ENCODE measurements at places on chromosomes 2 and 18.

DNA sequence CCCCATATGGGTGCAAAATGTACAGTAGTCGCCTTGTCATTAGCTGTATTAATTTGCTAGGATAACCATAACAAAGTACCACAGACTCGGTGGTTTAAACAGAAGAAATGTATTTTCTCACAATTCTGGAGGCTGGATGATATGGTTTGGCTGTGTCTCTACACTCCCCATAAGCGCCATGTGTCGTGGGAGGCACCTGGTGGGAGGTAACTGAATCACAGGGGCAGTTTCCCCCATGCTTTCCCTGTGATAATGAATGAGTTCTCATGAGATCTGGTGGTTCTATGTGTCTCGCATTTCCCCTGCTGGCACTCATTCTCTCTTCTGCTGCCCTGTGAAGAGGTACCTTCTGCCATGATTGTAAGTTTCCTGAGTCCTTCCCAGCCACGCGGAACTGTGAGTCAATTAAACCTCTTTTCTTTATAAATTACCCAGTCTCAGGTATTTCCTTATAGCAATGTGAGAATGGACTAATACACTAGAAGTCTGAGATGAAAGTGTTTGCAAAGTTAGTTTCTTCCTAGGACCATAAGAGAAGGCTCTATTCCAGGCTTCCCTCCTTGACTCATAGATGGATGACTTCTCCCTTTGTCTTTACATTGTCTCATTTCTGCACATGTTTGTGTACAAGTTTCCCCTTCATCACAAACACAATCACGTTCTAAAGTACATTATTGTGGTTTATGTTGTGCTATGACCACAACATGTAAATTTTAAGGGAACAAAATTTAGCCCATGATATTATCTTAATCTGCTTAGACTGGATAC is 1442.6 kb downstream of the SUCLG1 start:
- no peak for DNase-seq

DNA sequence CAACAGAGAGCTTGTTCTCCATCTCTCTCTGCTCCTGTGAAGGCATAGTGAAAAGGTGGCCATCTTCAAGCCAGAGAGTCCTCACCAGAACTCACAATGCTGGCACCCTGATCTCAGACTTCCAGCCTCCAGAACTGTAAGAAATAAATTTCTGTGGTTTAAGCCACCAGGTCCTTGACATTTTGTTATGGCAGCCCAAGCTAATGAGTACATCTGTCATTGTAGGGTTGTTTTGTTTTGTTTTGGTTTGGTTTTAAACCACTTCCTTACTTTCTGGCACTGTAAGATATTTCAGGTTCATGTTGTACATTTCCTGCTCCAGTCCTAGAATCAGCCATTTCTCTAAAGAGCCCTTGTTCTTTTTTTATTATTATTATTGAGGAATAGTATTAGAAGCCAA is 171.2 kb downstream of the CPS1 start:
- DNase-seq: no peak

DNA sequence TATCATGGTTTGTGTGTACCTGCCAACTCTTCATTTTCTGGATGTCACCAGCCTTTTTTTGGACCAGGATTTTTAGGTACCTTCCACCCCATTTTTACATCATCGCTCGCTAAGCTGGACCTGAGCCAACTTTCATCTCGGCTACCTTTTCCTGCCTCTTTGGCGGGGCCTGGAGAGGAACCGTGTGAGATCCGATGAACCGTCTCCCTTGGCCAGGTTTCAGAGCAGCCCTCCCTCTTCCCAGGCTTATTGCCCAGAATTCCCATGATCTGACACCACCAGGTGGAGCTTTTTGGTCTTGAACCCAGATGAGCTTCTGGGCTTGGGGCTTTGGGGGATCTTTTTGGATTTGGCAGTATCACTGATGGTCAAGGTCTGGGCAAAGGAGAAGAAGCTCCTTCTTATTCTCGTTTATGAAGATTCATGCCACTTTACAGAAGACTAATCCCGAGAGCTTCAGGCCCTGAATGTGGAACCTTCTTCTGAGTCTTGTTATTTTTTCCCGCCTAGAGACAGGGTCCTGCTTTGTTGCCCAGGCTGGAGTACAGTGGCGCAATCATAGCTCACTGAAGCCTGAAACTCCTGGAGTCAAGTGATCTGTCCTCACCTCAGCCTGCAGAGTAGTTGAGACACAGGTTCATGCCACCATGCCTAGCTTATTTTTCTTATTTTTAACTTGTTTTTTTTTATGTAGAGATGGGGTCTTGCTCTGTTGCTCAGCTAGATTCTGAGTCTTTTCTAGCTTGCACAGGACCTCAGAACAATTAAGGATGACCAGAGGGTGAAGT is 50.4 kb downstream of the GATA6 start:
- DNase-seq: no peak

- DNase-seq: no peak
Observed at GRCh38 chr2:200613692-200614091, 27.9 kb downstream of the AOX1 start.

- no peak for DNase-seq
Observed at GRCh38 chr2:179837408-179837807, 24.0 kb downstream of the ZNF385B start.

GRCh38 chr2:7031547-7032245 is 114.5 kb downstream of the RNF144A start:
- DNase-seq: peak; percentile 43

- DNase-seq: no peak
Observed at GRCh38 chr18:25097569-25098056, 254.4 kb downstream of the ZNF521 start.

GRCh38 chr18:35178260-35178659 is 62.6 kb upstream of the ZNF397 start:
- DNase-seq: no peak

- DNase-seq: peak; percentile 33
Observed at GRCh38 chr2:105143467-105144151, 97.9 kb upstream of the GPR45 start.

DNA sequence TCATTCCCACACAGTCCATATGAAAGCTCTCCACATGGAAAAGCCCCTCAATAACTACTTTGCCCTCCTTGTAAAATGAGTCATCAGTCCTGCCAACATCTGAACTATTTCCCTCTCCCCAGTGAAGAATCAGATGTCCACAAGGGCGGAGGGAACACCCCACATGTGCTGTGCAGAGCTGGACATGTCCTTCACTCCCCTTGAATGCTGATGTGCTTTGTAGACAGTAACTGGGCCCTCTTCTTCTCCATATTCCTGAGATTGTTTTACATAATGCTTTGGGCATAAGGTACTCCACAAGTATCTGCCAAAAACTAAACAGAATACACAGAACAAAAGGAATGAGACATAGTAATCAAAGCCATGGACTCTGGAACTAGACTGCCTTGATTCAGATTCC is 879.4 kb downstream of the BCL11A start:
- no peak for DNase-seq

GRCh38 chr2:68217729-68218128 is 34.6 kb downstream of the PPP3R1 start:
- DNase-seq: no peak

DNA sequence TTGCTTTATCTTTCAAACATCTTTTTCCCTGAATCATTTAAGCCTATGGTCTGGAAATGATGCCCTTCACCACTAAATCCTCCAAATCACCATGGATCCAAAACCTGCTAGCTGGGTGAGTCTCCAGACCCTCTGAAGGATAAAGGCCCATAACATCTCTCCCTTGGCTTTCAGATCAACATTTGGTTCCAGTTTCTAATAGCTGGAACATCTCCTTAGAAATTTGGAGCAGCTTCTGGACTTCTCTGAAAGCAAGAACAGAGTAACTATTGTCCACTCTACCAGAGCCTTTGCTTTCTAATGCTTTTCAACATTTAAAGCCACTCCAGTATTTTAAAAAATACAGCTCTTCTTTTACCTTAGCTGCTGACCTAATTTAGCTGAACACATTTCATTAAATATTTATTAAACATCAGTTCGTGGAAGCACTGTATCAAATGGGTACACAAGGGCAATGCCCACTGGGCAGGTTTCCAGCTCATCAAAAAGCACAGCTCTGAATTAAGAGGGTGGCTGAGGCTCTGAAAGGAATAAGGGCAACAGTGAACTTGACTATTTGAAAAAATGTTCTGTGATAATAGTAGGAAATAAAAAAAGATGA is 75.3 kb downstream of the GALNT3 start:
- no peak for DNase-seq

- no peak for DNase-seq
Observed at GRCh38 chr2:13581471-13581870, 864.7 kb downstream of the TRIB2 start.

GRCh38 chr2:228987441-228988155 is 283.5 kb downstream of the PID1 start:
- DNase-seq: no peak

GRCh38 chr2:75403991-75404428 is 156.7 kb downstream of the EVA1A start:
- DNase-seq: no peak

DNA sequence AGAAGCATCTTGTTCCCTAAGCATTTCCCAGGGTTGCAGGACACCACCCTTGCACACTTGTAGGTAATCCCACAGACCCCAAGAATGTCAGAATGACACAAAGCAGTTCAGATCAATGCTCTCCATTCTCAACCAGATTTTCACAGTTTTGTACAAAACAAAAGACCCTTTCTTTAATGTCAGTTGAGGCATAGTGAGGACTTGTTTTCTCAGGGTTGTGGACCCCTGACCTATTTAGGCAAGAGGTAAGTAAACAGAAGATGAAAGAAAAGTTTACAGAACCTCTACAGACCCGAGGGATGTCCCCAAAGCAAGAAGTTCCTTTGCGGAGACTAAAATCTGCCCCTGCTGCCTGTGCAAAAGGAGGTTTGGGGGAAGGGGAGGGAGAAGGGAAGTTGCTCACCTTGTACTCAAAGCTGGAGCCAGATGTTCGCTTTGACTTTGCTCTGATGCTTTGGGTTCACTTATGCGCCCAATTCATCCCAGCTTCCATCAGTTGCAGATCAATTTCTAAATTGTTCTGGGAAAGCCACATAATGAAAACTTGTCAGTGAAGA is 635.4 kb downstream of the EPHA4 start:
- no peak for DNase-seq

GRCh38 chr2:196247114-196247975 is 76.0 kb upstream of the STK17B start:
- DNase-seq: no peak

GRCh38 chr18:58091099-58091611 is 47.1 kb downstream of the NEDD4L start:
- no peak for DNase-seq

- no peak for DNase-seq
Observed at GRCh38 chr18:48815581-48816324, 135.0 kb downstream of the SMAD7 start.

DNA sequence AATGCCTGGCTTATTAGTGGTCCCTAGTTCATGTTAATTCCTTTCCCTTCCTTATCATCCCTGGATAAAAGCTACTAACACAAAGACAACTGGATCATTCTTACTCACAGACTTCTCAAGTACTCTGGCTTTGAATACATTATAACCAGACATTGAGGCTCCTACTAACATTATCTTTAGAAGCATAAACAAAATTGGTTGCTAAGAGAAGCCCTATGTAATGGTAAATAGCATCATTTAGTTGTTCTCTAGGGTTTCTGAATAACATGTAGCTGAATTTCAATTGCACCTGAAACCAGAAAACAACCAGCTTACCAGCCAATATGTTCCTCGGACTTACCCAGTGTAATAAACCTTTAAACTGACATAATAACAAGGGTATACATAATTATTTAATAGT is 114.1 kb upstream of the NCKAP5 start:
- no peak for DNase-seq

DNA sequence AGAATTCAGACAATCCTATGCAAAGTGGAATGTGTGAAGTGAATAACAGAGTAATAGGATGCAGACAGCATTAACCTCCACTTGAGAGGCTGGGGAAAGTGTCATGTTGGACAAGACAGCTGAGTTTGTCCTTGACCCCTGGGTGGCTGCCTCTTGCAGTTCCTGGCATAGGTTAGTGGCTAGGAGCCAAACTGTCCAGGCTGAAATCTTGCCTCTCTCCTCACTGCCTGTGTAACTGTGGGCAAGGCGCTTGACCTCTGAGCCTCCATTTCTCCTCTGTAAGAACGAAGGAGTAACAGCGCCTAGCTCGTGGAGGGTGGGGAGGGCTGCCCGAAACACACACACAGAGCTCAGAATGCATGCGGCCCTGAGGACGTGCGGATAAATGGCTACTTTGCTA is 34.8 kb upstream of the LDLRAD4 start:
- no peak for DNase-seq

GRCh38 chr2:240836781-240837467 is 16.9 kb upstream of the KIF1A start:
- no peak for DNase-seq

GRCh38 chr2:12718711-12719399 is 2.1 kb downstream of the TRIB2 start:
- DNase-seq: peak; percentile 46

DNA sequence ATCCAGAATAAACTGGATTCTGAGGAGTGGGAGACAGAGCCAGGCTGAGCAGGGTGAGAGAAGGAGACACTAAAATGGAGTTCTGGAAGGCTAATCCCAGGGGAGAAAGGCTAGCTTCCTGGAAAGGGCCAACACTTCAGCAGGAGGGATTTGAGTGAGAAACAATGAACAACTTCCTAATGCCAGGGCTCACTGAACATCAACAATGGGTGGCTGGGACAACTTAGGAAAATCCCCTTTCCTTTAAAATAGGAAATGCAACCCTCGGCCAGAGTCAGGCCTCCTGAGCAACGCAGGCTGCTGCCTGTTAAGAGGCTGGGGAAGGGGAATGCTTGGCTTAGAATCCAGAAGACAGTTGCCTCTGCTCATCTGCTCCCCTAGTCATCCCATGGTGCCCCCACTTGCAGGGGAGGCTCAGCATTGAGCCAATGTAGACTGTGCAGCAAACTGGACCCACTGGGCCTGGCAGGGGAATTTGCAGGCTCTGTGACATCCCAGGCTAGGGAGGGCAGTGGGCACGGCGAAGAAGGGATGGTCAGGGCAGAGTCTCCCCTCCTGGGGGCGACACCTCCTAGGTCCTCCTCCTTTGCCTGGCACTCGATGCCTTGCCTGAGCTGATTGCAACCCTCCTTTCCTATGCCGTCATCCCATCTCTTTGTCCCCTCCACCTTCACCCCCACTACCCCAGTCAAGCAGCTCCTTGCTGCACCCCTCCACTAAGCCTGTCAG is 182.5 kb downstream of the TNS1 start:
- no peak for DNase-seq
